ENCODE measurements at places on chromosomes 6 and 20. TPM values are rescaled to one million over a fixed set of nuclear protein-coding genes. Genes with fewer than 3 reads are reported as not detected.

DNA sequence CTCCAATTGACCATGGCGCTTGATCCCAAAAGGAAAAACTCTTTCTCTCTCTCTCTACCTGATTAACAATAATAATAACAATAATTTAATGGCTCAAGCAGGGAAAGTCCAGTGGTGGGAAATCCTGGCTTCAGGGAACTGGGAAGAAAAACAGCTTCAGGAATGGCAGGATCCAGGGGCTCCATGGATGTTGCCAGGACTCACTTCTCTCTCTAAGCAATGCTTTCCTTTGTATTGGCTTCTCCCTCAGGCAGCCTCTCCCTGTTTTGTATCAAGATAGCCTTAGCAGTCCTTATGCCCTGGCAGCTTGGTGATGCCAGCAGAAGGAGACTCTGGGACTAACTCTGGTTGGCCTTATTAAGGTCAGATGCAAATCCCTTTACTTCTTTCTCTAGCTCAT, 13.5 kb upstream of the PTGIS start:
- DNase-seq, result no peak

- DNase-seq, result peak; percentile 69
Observed at GRCh38 chr20:38581013-38581412, at the start of gene ADIG. Gene ADIG (plus strand): TSS chr20:38581197. CDS start chr20:38581251, 54 bp downstream.

GRCh38 chr6:162056745-162057144, 670.8 kb downstream of the PRKN start:
- DNase-seq, result peak; percentile 53

- DNase-seq, result no peak
Observed at GRCh38 chr20:32808438-32808837, 11.3 kb upstream of the MAPRE1 start.

Gene DDO
- 10.7 TPM for polyA plus RNA-seq

Gene MYCT1
- polyA plus RNA-seq, result 10.9 TPM

DNA sequence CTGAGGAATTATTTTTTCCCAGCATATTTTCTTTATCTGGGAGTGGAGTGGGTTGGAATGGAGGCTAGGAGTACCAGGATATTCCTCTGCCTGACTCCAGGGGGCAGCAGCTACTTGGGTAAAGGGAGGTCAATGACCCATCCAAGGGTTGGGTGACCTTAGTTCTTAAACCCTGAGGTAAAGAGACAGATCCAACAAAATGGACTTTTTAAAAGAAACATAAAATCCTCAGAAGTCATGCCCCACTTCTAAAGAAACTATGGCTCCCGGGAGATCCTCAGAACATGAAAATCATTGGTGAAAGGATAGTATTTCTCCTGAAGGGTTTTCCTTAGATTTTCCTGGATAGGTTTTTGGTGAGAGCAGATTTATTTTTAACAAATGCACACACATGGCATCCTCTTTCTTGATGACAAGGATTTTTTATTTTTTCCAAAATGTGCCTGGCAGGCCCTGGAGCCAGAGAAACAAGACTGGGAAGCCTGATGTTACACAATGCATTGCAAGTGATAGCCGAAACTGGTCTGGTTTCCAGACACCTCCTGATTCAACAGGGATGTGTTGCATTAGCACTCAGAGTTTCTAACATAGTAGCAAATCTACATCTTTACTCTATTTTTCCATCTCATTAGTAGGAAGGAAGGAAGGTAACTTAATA, 240.9 kb upstream of the BTBD3 start:
- no peak for DNase-seq

Gene ELOVL4
- 0.61 TPM for polyA plus RNA-seq

GRCh38 chr6:148780918-148781436, 34.1 kb downstream of the UST start:
- no peak for DNase-seq

DNA sequence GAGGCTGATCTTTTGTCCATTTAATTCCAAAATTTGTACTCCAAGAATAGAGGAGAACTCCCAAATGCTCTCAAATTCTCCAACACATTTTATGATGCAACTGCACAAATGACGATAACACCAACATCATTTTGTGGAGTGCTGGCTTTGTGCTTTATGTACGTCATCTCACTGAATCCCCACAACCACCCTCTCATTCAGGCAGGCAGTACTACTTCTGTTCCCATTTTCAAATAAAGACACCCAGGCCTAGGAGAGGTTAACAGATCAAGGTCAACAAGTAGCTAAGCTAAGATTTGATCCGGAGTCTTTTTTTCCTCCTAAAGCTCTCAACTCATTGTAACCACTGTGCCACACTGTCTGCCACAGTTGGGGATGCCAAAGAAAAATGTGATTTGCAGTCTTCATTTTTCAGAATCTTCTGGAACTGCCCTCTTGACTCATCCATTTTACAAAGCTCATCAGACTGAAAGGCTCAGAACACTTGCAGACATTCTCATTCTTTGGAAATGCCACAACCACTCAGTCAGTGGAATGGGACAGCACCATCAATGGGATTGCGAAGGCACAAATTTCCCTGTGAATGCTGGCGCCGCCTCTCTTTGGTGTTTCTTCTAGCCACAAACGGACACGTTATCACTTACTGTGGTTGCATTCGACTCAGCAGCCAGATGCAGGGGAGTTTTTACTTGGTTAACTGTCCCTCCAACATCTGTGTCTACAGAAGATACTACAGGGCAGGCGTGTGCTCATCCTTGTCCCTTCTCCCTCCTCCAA, 184.4 kb downstream of the GJA10 start:
- DNase-seq, result no peak

Data from right cardiac atrium (tissue), 5 donors.